ENCODE measurements at places on chromosomes 6 and 20.
A peak's percentile ranks its signal among the peaks of the same experiment; 100 is the strongest.

GRCh38 chr6:154550779-154551178 is 40.3 kb upstream of the CNKSR3 start:
- no peak for DNase-seq

DNA sequence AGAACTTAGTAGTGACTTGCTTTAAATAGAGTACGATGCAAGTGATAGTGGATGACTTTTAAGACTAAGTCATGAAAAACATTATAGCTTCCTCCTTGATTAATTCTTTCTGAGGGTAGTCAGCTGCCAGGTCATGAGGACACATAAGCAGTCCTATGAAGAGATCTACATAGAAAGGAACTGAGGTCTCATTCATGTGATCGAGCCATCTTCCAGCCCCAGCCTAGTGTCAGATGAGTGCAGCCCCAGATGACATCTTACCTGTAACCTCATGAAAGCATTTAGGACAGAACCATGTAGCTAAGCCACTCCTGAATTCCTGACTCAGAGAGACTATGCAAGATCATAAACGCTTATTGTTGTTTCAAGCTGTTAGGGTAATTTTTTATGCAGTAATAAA is 67.7 kb downstream of the AK9 start:
- DNase-seq = no peak

GRCh38 chr6:72140795-72141194 is 254.4 kb downstream of the RIMS1 start:
- DNase-seq = peak; percentile 34

DNA sequence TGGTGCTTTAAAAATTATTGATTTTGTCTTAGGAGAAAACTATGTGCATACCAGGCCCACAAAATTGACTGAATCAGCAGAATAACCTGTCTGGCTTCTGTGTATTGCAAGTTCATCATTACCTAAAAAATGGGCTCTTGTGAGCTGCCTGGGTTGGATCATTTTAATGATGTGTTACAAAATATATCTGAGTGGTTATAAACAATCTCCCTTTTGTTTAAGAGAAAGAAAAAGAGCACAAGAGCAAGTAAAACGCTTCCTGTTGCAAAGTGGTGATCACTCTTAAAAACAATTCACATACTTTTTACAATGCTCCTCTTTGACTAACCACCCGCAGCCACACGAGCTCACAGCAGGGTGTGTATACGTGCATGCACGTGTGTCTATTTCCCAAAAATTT is 335.1 kb downstream of the HDGFL1 start:
- peak; percentile 26 for DNase-seq

DNA sequence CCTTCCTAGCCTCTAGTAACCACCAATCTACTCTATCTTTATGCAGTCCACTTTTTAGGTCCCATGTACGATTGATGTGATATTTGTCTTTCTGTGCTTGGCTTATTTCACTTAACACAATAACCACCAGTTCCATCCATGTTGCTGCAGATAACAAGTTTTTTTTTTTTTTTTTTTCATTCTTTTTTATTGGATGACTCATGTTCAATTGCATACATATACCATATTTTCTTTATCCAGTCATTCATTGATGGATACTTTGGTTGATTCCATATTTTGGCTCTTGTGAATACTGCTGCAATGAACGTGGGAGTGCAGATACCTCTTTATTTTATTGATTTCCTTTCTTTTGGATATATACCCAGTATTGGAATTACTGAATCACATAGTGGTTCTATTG is 600.4 kb upstream of the FLRT3 start:
- no peak for DNase-seq

- DNase-seq = peak; percentile 44
Measured at GRCh38 chr20:63858393-63859165, 2.7 kb upstream of the ABHD16B start.

DNA sequence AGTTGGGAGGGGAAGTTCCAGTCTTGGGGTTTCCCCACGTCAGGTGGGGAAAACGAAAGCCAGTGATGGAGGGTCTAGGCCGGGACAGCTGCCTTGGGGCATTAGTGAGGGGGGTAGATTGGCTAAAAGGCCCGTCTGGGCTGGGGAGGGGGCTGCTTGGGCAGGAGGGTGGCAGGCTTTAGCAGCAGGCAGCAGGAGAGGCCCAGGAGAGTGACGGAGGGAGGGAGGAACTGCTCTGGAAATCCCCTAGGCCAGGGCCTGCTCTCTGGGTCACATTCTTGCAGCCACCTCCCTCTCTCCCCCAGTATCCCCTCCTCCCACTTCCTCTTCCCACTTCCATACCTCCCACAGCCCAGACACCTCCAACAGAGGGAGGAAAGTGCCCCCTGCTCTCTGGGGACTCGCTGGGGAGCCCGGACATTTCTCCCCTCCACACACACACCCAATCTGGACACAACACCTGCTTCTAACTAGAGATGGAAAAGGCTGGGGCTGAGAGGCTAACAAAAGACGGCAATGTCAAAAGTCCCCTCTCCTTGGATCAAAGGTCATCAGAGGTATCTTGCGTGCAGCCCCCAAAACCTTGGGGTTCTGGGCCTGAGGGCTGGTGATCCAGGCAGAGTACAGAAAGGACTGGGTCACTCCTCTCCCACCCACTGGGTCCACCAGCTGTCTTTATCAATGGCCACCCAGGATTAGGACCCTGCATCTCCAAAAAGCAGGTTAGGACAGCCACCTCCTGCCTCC is 1.8 kb downstream of the NFKBIE start:
- DNase-seq = peak; percentile 65

GRCh38 chr6:43912598-43913371 is 142.8 kb downstream of the VEGFA start:
- no peak for DNase-seq

GRCh38 chr6:14000901-14001300 is 76.1 kb downstream of the RNF182 start:
- DNase-seq = no peak

- DNase-seq = no peak
Measured at GRCh38 chr20:56469077-56469449, 636 bp downstream of the RTF2 start.

DNA sequence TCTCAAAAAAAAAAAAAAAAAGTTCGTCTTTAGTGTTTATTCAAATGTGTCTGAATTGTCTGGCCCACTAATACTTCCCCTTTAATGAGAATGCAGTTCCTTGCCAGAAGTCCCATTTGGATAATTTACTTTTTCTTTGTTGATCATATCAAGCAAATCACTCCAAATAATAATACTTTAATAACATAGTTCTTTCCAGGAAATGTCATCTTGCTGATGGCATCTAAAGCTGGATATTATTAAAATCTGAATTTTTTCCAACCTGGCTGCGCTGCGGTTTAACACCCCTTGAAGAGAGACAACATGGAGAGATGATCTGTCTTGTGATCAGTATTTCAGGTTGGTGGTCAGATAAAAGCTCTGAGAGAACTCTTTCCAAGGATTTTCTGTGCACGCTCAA is 111.2 kb upstream of the CNKSR3 start:
- DNase-seq = no peak

DNA sequence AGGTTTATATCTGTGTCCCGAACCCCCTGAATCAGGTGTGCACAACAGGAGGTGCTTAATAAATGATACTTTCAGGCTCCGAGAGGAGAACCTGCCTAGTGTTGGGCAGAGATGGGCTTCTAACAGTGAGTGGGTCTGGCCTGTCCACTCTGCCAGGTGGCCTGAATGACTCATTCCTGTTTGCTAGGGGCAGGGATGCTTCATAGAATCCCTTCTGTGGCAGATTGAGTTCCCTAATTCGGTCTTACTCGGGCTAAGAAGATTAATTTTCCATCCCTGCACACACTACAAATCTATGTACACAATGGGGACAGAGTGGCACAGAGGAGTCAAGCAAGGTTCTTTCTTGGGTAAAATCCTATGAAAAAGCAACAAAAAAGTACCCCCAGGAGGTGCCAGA is 19.8 kb downstream of the SDC4 start:
- DNase-seq = no peak

- no peak for DNase-seq
Measured at GRCh38 chr6:107292715-107293271, 166.6 kb downstream of the PDSS2 start.

GRCh38 chr6:161151059-161151645 is 122.7 kb downstream of the AGPAT4 start:
- DNase-seq = no peak

DNA sequence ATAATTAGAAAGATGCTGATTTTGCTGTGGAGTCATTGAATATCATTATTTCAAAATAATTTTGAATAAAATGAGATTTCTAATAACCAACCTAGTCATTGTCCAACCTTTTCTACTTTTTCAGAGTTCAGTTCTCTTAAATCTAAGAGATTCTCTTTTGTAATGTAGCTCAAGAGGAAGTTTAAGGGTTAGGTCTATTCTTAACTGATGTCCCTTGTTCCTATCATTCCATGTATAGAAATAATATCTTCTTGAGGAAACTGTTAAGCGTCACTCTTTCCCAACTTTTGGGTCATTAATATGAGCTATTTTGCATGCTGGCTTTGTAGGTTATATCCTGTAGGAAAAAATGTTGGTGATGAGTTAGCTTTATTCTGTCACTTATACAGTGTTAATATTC is 27.0 kb downstream of the RNF144B start:
- no peak for DNase-seq

DNA sequence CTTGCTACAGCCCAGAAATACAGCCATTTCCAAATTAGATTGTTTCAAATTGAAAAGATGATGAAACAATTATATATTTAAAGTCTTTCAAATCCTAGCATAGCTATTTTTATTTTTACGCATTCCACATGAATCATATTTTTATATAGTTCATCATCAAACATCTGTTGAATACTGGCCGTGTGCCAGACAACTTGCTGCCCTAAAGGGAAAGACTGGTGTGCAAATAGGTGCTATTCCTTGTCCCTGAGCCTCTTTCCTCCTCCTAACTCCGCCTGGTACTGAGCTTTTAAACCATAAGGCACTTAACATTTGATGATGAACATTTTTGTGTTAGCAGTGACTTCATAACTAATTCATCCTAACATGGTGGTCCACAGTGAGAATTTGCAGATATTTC is 18.7 kb upstream of the PLCG1 start:
- DNase-seq = no peak

DNA sequence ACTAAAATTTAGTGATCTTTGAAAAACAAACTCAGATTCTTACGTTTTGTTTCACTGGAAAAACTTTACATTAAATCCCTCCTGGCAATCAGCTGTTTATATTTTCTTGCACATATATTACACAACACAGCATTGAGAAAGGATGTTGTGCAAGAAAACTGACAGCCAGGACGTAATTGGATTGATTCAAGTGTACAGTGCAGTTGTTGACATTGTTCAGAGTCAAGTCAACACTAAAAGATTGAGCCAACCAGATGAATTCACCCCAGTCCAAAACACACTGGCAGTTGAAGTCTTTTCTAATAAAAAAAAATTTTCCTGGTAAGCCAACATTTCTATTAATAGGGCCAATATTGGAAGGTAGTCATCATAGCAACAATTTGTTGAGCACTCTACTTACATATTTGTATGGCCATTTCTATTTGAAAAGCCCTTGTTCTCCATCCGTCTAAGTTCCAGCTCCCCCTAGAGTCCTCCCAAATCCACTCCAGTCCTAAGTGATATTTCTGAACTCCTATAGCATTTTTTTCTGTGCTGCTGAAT is 20.9 kb upstream of the VNN1 start:
- DNase-seq = peak; percentile 18

DNA sequence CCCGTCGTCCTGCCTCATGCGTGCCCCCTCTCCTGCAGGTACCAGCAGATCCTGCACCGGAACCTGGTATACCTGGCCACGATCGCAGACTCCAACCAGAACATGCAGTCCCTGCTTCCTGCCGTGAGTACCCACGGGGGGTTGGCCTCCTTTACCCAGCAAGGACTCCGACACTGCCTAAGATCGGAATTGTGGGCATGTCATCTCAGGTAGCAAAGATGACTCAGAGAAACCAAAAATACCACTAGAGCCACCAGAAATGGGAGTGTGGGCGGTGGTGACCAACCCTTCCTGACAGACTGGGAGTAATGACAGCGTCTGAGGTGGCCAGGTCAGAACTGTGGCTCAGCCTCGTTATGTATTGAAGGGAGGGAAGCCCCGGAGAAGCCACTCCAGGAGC is 16.3 kb downstream of the SS18L1 start:
- peak; percentile 95 for DNase-seq

- DNase-seq = peak; percentile 56
Measured at GRCh38 chr6:75504465-75505222, 11.0 kb upstream of the FILIP1 start.

- no peak for DNase-seq
Measured at GRCh38 chr6:105880030-105880492, 206.1 kb upstream of the PRDM1 start.

DNA sequence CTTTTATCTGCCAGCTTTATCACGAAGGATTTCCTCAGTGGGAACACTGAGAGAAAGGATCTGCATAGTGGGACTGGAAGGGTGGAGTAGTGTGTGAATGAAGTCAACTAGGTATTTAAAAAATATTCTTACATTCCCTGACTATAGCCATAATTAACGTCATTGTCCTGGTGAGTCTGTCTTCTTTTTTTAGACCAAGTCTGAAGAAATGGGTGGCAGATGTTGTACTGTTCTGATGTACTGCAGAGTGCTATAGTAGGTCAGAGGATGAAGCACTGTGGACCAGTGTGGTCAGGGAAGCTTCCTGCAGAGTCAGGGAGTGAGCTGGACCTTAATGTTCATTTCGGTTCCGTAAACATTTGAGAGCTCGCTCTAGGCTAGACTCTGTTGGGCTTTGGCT is 11.9 kb downstream of the TULP4 start:
- no peak for DNase-seq

- peak; percentile 22 for DNase-seq
Measured at GRCh38 chr20:59765599-59766177, 161.3 kb downstream of the PHACTR3 start.

DNA sequence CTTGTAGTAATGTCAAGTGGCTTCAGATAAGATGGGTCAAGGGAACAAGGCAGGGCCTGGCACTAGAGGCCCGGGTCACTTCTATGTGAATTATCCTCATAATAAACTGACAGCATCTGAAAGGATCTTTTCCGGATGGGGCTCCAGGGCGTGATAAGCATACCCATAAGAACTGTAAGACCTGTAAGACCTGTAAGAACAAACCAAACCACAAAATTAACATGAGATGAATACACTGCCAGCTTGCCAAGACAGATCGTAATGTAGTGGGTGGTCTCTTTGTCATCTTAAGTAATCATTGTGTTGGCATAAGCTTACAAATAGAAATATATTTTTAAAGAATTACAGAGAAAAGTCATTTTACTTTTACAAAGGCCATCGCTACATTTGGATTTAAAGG is 334.9 kb downstream of the RFPL4B start:
- DNase-seq = peak; percentile 23

- DNase-seq = peak; percentile 84
Measured at GRCh38 chr20:62489186-62489931, 13.6 kb upstream of the GATA5 start.

DNA sequence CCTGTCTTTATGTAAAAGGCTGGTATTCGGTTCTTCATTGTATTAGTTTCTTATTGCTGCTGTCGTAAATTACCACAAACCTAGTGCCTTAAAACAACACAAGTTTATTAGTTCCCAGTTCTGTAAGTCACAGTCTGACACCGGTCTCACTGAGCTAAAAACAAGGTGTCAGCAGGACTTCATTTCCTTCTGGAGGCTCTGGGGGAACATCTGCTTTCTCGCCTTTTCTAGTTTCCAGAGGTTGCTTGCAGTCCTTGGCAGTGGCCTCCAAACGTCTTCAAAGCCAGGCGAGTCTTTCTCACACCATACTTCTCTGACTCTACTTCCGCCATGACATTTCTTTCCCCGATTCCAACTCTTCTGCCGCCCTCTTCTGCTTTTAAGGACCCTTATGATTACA is 43.0 kb upstream of the ZFAND3 start:
- no peak for DNase-seq

All from M059J (cell line).